ENCODE measurements at places on chromosomes 3 and 15.

- no peak for DNase-seq
These were observed 417.5 kb upstream of the TPRG1 start for GRCh38 chr3:188754267-188754666.

DNA sequence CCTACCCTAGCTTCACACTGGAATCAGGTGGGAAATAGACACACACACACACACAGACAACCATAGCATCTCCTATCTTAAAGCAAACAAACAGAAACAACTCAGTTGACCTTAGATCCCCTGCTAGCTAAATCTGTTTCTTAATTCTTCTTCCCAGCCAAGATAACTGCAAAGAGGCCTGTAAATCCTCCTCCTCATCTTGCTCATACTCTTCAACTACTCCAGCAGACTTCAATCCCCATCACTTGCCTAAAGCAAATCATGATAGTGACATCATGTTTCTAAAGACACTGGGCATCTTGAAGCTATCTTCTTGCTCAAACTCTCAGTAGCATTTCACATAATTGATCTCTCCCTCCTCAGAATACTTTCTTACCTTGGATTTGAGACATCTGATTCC is 303.0 kb downstream of the RBMS3 start:
- no peak for DNase-seq

DNA sequence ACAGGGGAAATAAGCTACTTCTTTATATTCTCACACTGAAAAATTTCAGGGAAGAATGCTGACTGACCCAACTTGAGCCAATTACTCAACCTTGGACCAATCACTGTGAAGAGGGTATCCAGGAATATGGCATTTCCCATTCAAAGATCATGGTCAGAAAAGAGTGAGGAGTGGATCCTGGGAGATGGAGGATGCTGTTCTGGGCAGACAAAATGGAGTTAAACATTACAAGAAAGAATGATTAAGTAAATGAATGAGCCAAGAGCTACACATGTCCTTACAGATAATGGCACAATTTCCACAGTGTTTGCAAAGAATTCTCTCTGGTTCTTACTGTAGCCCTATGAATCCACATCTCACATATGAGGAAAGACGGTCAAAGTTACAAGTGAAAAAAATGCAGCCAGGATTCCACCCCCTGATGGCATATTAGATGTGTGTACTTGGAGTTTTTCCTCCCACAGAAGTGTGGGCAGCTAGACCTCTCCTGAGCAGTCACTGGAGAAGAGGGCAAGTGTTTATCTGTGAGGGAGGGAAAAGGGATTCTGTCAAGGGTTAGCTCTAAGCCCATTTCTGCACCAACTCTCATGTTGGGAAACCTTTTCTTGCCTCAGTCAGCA is 33.8 kb downstream of the AMOTL2 start:
- DNase-seq = no peak

DNA sequence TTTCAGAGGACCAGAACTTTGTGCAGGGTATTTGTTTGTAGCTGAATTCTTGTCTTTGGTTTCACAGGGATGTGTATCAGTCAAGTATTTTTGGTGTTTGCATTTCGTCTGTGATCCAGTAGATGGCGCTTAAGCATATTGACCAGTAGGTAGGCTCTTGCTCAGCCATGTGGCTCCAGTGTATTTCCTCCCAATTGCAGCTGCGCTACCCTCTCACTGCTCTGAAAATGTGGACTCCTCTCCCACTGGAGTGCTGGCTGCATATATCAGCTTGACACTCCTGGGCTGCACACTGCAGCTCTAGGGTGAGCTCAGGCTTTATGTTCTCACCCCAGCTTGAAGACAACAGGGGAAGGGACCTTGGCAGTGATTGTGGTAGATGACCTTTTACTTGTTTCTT is 1264.3 kb upstream of the ALCAM start:
- no peak for DNase-seq

GRCh38 chr3:28576614-28577200 is 228.1 kb upstream of the AZI2 start:
- DNase-seq = no peak

- DNase-seq = no peak
These were observed 11.3 kb downstream of the DUSP7 start for GRCh38 chr3:52044869-52045619.

GRCh38 chr3:139778682-139779233 is 101.0 kb upstream of the NMNAT3 start:
- DNase-seq = no peak

DNA sequence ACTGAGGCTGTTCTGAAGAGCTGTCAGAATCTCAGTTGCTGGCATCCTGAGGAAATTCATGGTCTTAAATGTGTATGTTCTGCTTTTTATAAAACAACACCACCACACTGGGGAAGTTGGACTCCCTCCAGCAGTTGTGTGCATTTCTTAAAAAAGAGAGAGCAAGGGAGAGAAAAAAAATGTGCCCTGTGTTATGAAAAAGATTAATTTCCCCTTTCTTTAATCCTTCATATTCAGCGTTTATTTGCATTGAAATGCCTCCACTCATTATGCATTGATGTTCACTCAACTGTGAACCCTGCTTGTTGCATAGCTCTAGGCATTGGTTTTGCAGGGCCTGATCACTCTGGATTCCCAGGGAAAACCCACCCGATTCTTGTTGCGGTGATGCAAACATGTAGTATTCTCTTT is 4.4 kb upstream of the ZNF609 start:
- DNase-seq = no peak

GRCh38 chr3:40191251-40191650 is 118.3 kb upstream of the EIF1B start:
- DNase-seq = no peak

GRCh38 chr3:106013971-106014370 is 145.2 kb upstream of the CBLB start:
- no peak for DNase-seq

- no peak for DNase-seq
These were observed 6.3 kb downstream of the TMEM43 start for GRCh38 chr3:14131134-14131533.

DNA sequence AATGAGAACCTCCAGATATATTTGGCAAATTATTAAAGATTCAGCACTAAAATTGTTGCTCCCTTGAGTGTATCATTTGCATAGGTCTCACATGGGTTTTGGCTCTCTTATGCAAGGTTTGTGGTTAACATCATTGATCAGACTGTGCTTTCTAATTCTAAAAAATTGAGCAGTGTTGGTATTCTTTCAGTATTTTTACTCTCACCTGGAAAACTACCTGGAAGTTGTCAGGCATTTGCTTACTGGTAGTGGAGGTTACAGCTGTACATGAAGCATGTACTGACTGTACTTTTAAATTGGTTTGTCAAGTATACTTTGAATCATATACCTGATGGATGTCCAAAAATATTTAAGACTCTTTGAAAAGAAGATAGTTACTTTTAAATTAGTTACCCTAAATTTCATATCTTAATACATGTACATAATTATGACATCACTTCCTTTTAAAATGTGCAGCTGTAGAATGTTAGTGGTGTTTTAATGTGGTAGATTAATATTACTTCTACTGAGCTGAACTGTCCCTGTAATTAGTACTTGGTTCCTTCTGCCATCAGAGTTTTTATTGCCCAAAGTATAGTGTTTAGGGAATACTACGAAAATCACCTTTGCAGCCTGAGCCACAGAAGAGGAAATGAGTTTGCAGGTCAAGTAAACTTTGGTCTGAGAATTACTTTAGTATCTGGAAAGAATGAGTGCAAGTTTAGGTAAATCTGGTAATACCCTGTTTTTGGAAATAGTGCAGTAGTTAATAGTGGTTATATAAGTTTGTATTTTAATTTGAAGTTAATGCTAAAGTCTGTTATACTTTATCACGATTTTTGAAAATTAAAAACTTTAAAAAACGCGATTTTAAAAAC is 2.8 kb downstream of the CHD2 start:
- DNase-seq = no peak

GRCh38 chr15:92624401-92624991 is 31.1 kb downstream of the FAM174B start:
- DNase-seq = no peak

- DNase-seq = no peak
These were observed 78.4 kb downstream of the IGF2BP2 start for GRCh38 chr3:185746470-185746869.

GRCh38 chr3:30848087-30848779 is 46.2 kb downstream of the GADL1 start:
- DNase-seq = no peak

DNA sequence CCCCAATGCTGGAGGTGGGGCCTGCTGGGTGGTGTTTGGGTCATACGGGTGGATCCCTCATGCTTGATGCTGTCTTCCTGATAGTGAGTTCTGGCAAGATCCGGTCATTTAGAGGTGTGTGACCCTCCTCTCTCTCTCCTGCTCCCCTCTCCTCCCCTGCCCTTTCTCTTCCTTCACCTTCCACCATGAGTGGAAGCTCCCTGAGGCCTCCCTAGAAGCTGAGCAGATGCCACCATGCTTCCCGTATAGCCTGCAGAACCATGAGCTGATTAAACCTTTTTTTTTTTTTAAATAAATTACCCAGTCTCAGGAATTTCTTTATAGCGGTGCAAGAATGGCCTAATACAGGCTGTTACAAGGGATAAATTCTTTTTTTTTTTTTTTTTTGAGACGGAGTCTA is 36.3 kb upstream of the IQSEC1 start:
- no peak for DNase-seq

DNA sequence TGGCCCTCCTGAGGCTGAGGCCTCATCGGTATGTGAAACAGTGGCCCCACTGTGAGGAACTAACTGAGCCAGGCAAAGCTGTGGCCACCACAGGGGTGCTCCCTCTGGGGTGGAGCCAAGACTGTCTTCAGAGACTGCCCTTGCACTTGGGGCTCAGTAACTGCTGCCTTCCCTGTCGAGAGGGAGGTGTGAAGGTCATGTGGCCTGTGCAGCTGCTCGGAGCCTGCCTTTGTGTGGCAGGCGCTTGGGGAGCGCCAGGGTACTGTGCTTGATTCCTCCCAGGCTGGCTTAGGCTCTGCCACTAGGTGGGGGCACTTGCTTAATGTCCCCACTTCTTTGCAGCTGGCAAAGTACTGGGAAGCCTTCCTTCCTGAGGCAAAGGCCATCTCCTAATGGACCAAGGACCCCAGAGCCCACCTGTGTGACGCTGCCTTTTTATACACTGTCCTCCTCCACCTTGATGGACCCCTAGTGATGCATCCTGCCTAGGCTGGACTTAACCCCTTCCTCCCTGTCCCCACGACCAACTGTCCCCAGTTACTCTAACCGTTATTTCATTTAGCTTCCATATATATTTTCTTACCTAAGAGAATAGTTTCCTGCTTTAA is 14.2 kb upstream of the SNX22 start:
- DNase-seq = no peak
